ENCODE measurements at places on chromosomes 2 and 18.

DNA sequence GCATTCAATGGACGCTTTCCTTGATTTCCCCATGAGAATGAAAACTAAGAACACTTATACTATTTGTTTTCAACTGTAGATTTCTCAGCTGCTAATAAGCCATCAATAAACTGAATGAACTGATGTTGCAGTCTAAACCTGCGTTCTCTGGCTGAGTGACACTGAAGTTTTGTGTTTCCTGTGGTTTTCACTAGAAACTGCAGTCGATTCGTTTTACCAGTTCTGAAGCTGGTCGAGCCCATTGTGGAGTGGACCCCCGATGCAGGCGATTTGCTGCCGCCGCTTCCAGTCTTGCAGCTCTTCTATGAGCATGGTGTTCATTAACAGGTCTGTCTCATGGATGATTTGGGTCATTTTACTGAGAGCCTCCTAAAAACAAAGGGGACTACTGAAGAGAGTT is 50.6 kb upstream of the STAT1 start:
- ATAC-seq, result peak; percentile 66

DNA sequence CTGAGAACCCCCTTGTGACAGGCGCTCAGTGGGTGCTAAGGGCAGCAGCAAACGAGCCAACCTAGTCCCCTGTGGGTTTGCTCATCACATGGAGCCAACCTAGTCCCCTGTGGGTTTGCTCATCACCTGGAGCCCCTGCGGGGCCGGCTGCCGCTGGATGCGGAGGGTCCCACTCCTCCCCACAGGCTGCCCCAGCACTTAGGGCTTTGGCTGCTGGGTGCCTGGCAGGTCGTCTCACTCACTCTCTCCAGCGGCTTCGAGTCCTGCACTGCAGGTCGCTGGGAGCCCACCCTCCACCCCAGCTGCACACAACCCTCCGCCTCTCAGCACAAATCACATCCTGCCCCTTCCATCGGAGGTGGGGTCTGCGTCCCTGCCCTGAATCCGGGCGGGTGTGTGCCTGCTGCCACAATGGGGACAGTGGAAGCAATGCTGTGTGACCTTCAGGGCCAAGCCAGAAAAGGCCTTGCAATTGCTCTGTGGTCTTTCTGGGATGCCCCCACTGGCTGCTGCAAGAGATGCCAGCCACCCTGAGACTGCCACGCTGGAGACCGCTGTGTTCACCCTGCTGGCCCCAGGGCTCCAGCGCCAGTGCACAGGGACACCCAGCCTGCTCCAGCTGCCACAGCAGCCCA is 248.1 kb upstream of the SALL3 start:
- ATAC-seq, result no peak

DNA sequence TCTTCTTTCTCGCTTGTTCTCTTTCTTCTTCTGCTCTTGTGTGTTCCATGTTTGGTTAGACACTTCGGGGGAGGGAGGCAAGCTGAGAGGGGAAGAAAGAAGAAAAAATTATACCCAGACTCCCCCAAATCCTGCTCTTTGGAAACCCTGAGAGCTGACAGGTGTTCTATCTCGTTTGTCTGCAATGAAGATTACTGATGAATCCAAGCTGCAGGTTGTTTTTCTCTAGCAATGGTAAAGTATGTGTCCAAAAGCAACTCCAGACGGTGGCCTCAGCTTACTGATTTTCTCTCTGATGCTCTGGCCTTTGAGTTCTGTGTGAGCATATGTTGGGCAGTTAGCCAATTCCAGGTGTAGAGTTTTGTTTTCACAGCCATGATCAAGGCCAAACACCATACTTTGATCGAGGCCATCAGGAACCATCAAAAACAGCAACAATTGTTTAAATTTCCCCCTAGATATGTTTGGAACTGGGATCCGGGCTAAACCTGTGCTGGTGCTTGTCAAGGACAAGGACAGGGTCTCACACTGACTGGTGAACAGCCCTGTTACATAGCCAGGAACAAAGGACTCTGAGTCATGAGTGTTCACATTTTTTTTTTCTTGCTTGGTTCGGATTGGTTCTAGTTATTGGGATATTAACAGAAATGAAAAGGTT is 142.0 kb downstream of the PRKCE start:
- no peak for ATAC-seq

DNA sequence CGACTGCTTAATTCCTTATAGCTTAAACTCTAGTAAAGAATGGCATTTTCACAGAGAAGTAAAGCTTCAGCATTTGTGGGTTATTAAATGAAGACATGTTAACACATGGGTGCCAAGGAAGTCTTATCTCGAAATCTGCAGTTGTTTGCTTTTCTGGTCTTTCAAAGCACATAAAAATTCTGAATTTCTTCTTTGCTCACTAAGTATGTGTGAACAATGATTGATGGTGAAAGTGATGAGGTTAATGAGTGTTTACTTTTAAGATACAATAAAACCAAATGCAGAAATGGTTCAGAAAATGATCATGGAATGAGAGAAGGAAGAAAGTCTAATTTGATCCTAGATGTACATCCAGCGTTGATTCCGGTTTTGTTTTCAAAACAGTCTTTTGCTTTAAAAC is 234.6 kb upstream of the RAB12 start:
- no peak for ATAC-seq

- no peak for ATAC-seq
Measured at GRCh38 chr18:12008181-12008767, 27.0 kb downstream of the IMPA2 start.

DNA sequence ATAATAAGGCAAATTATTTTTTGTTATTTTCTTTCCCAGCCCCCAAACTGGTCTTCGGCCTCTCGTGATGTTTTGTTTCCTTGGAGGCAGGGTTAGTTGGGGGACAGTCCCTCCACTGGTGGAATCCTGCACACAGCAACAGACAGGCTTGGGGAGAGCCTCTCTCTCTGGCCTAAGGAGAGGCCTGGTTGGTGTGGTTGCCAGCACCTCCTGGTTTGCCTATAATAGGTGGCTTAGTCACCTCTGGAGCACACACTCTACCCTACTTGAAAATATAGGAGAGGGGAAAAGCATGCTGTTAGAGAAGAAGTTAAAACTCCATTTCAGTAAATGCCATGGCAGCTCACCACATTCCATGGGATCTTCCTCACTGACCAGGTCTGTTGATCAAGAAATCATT is 417.2 kb upstream of the MEIS1 start:
- ATAC-seq, result no peak

GRCh38 chr18:56641714-56642337 is 3.4 kb upstream of the TXNL1 start:
- ATAC-seq, result no peak

- no peak for ATAC-seq
Measured at GRCh38 chr2:150374492-150374891, 113.0 kb downstream of the RND3 start.

DNA sequence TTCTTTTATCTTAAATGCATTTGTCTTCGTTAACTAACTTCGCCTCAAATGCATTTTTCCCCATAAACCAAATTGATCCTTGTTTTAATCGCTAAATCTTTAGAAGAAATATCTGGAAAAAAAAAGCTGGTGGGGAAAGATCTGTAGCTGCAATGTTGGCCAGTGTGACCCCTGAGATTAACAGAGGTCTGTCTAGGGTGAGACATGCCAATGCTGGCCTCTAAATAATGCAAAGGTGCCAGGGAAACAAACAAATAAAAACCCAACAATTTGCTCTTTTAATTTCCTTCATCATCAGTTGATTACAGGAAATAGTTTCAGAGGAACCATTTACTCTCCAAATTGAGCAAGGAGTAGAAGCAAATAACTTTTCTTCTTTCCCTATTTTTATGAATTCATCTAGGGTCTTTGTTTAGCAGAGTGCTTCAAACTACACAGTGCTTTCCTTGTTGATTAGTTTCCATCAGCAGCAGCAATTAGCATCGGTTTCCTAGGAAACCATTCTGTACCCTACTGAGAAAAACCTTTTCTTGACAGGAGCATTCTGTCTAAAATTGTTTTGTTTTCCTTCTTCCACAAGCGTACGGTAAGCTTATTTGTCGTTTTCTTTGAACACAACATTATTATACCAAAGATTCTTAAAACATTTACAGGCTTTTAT is 100.5 kb upstream of the UNC80 start:
- ATAC-seq, result no peak

- no peak for ATAC-seq
Measured at GRCh38 chr2:240238201-240238600, 97.7 kb upstream of the OTOS start.

- ATAC-seq, result no peak
Measured at GRCh38 chr2:31413862-31414550, 536 bp downstream of the XDH start.

DNA sequence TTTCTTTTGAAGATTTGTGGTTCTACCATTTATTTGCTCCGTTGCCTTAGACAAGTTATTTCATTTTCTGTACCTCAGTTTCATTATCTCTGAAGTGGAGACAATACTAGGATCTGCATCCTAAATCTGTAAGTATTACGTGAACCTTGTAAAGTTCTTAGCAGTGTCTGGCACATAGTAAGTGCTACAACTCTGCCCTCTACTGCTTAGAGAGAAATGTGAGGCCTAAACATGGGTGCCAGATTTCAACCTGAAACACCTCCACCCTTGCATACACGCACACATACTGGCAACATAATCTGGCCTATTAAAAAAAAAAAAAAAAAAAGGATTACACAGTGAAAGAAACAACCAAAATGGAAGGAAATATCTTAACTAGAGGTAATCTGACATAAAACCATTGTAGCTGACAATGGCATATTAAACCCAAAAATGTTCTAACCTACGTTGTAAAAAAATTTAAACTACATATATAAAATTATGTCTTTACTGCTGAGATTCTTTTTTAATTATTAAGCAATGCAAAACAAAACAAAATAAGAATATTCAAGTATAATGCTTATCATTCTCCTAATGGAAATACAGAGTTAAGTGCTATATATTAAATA is 132.6 kb downstream of the MAP2 start:
- no peak for ATAC-seq

- ATAC-seq, result no peak
Measured at GRCh38 chr18:36448384-36449290, 151.1 kb downstream of the FHOD3 start.

- ATAC-seq, result no peak
Measured at GRCh38 chr2:28824870-28825269, 14.2 kb downstream of the SPDYA start.

DNA sequence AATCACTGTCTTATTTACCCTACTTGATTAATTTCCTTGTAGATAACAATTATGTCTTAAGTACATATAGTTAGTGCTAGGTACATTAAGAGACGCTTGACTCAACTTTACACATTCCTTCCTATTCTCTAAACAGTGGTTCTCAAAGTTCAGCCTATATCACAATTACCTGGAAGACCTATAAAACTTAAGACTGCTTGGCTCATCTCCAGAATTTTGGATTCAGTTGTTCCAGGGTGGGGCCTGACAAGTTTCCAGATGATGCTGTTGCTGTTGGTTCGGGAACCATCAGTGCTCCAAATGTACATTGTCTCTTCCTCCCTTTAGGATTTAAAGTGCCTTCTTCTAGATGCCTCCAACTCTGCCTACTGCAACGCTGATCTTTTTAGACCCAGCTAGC is 4.0 kb downstream of the PPP3R1 start:
- no peak for ATAC-seq

- no peak for ATAC-seq
Measured at GRCh38 chr2:28594000-28594331, 98.1 kb downstream of the PLB1 start.

- no peak for ATAC-seq
Measured at GRCh38 chr2:96264656-96265348, 995 bp downstream of the TMEM127 start.

DNA sequence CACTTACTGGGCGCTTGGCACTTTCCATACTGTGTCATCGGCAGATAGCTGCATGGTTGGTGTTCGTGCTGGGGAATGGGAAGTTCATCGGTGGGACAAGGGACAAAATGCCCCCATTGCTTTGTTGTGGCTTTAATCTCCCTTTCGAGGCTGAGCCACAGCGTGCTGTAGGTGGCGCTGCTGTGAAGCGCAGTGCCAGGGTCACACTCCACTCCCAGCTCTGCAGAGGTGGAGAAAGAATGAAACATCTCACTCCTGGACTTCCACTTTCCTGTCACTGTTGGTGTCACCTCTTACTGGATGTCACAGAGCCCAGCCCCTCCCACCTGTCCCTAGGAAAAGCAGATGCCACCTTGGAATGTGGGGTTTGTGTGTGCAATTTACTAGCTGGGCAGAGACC is 8.7 kb downstream of the TYMS start:
- no peak for ATAC-seq

DNA sequence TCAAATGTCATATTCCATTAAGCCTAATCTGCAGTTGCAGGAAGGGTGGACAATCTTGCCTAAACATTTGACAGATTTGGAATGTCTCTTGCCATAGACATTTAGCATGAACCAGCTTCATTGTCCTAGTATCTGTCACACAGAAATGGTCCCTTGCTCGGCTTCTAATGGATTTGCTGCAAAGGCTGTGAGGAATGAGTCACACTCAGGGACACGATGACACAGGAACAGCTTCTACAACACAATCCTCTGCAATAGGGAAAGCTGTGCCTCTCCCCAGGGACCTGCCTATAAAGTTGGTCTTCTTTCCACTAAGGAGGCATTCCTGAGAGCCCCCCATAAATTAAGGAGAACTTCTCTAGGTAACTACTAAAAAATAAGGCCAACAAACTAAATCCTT is 155.1 kb upstream of the L3MBTL4 start:
- ATAC-seq, result no peak
